A549 treated with RU486 at 1 μM for 4 hours (cell line): ENCODE measurements at places on chromosomes 6 and 20. TPM values are rescaled to one million over a fixed set of nuclear protein-coding genes. Genes with fewer than 3 reads are reported as not detected.

The PGC gene
- not detected in 5 replicates for total RNA-seq

The PLA2G7 gene
- total RNA-seq: 0.11 TPM in 1 of 5 replicates, not detected in the others

The SULF2 gene
- total RNA-seq: 20.7 to 25.8 TPM (median 21.3 TPM) in 5 replicates

The SIGLEC1 gene
- total RNA-seq: not detected in 5 replicates

The ACSS1 gene
- total RNA-seq: 7.4 to 12.0 TPM (median 10.9 TPM) in 5 replicates

The GTSF1L gene
- not detected in 5 replicates for total RNA-seq

The ZC3H12D gene
- 0.06 to 0.09 TPM (median 0.06 TPM) in 4 of 5 replicates, not detected in the other for total RNA-seq

The OOEP gene
- not detected in 5 replicates for total RNA-seq

The TREM2 gene
- not detected in 5 replicates for total RNA-seq
